ENCODE measurements at places on chromosomes 2 and 18.

GRCh38 chr18:78742218-78742745 lies 237.3 kb upstream of the SALL3 start:
- H3K27me3 ChIP-seq, result no peaks in the 10 kb centered on the region
- no peak overlapping the region for H3K27ac ChIP-seq
- no peaks in the 10 kb centered on the region for H3K36me3 ChIP-seq
- no peaks in the 10 kb centered on the region for H3K4me1 ChIP-seq
- DNase-seq, result no peak

DNA sequence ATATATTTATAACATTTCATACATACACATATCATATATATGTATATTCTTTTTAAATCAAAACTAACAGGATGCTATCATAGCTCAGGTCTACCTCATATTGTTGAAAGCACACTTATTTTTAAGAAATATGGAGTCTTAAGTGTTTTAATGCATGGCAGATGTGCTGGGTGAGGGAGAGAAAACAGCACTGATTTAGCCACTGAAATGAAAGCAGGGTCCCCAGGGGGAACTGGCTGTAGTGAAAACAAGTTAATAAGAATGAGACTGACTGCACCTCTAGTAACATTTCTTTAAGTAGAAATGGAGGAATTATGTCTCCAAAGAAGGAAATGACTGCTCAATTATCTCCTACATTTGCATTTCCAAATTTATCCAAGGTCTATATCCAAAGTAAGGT lies 857.8 kb downstream of the DCDC2C start:
- no peaks in the 10 kb centered on the region for H3K4me1 ChIP-seq
- no peak for DNase-seq
- no peak overlapping the region for H3K27ac ChIP-seq
- H3K27me3 ChIP-seq, result no peaks in the 10 kb centered on the region
- H3K4me3 ChIP-seq, result no peak overlapping the region

DNA sequence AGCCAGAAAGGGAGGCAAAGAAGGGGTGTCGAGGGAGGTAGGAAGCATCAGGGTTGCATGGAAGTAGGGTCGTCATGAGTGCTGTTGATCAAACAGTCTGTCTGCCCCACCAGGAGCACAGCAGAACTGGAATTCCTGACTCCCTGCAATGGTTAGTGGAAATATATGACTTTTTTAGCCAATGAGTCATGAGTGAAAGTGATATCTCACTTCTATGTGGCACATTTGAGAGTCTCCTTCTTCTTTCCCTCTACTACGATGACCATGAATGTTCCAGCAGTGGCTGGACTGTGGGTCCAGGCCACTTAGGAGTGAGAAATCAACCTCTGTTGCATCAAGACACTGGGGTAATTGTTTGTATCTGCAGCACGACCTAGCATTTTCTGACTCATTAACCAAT lies 199.5 kb downstream of the TTC32 start:
- H3K27ac ChIP-seq, result no peak overlapping the region
- H3K36me3 ChIP-seq, result no peaks in the 10 kb centered on the region
- no peaks in the 10 kb centered on the region for H3K27me3 ChIP-seq
- no peaks in the 10 kb centered on the region for H3K4me1 ChIP-seq

- H3K4me3 ChIP-seq, result no peak overlapping the region
- peaks cover 6% of the 10 kb centered on the region for H3K27me3 ChIP-seq
- DNase-seq, result no peak
- no peaks in the 10 kb centered on the region for H3K36me3 ChIP-seq
- no peaks in the 10 kb centered on the region for H3K4me1 ChIP-seq
Measured at GRCh38 chr2:197675711-197676188, 363 bp upstream of the RFTN2 start.
